BE2C (cell line): ENCODE measurements at places on chromosomes 16 and 17.

DNA sequence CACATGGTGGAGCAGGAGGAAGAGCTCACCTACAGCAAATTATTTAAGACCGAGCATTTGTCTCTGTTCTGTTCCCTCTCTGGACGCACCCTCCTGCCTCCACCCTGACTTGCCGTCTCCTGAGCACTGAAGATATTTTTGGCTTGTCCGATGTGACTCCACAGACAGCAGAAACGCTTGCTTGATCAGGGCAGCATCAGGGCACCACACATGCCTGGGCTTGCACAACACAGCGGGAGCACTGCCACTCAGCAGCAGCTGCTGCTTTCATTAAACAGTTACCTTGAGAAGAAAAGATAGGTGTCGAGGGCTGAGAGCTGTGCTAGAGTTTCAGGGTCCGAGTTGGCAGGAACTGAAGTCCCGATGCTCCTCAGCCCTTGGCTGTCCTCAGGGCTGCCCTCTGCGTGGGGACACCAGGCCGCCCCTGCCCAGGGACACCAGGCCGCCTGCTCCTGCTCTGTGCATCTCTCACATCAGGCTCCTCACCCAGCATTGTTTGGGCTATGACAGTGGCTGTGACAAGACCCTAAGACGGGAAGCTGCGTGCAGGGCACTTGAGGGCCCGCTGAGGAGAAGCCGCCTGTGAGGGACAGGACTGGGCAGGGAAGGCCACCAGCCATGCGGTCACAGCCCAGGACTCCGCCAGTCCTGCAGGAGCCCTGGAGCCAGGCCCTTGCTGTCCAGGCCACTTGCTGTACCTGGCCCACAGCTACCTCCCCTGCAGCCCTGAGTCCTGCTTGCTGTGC, 21.3 kb upstream of the CDH15 start:
- DNase-seq: peak; percentile 12

DNA sequence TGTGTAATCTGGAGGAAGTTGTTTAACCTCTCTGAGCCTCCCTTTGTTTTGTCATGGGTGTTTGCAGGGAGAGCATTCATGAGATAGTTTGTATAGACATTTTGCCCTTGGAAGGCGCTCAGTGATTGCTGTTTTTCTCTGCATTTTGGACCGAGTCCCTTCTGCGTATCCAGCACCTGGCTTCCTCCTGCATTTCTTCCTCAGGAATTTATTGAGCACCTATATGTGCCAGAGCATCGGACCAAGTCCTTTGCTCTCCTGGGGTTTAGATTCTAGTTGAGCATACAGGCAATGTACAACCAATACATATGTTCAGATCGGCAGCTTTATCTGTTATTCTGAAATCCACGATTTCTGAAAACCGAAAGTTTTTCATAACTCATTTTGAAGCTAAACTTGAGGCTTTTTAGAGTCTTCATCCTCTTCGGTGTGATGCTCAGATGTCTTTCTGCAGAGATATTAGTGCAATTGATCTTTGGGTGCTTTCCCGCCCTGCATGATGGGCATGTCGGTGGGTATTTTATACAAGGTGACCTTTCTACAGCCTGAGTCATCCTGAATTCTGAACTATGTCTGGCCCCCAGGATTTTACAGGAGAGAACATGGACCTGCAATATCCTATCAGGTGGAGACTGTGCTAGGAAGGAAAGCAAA, 4.1 kb downstream of the IL4R start:
- DNase-seq: no peak

- no peak for DNase-seq
Observed at GRCh38 chr17:5027916-5028315, 7.3 kb downstream of the SLC52A1 start.

- no peak for DNase-seq
Observed at GRCh38 chr17:28056276-28056620, 13.8 kb downstream of the NLK start.
